ENCODE measurements at places on chromosomes 1 and 21.

DNA sequence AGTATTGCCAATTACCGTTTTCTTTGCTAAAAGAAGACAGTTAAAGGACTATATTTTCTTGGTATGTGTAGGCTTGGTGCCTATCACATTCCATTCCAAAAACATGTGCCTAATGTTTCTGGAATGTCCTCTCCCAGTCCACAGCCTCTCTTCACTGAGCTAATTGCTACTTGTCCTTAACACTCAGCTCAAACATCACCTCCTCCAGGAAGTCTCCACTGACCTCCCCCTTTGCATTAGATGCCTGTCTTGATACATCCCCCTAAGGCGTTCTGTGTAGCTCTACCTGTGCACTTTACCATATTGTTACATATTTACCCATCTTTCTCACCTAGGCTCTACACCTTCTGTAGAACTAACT is 195.6 kb upstream of the CAMK1G start:
- DNase-seq, result no peak

- DNase-seq, result no peak
Observed at GRCh38 chr1:99645203-99645602, 710 bp upstream of the PALMD start.

DNA sequence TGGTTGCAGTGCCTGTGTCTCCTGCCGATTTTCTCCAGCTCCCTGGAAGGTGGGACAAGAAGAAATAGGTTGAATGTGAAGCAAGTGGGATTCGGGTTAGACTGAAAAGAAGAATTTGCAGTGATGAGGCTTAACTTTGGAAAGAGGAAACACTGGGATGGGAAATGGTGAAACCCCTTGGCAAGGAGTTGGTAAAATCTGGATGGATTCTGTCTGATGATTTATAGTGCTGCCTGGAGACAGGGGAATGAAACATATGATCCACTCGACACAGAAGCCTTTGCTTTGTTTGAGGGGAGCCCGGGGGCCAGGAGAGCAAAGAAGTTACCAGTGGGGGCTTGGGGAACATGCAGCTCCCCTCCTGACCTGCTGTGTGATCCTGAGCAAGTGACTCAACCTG is 67.2 kb downstream of the UBIAD1 start:
- no peak for DNase-seq

DNA sequence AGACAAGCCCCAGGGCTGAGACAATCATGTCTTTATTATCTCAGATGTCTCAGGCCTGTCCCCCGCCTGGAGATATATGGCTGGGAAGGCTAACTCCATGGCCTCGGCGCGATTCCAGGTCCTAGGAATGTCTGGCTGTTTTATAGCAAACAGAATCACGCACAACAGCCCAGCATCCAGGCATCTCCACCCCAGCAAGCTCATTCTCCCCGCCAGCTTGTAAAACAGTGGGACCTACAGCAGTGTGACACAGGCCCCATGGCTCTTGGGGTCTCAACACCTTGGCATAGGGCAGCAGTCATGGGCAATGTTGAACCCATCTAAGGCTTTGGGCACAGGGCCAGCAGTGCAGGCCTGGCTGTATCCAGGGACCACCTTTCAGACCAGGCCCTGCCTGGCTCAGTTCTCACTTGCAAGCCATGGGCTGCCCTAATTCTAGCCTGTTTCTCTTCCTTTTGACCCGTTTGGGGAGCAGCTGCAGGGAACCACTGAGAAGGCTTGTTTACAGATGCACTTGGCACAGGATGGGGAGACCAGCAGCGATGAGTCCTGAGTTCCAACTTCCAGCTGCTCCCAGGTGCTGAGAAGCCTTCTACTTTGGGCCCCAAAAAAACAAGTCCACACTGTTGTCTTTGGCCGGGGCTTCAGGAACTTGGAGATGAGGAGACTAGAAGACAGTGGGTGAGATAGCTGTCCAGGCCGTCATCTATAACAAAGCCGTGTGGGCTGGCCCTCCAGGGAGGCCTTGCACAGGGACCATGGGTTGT is 34.4 kb downstream of the WNT4 start:
- no peak for DNase-seq

DNA sequence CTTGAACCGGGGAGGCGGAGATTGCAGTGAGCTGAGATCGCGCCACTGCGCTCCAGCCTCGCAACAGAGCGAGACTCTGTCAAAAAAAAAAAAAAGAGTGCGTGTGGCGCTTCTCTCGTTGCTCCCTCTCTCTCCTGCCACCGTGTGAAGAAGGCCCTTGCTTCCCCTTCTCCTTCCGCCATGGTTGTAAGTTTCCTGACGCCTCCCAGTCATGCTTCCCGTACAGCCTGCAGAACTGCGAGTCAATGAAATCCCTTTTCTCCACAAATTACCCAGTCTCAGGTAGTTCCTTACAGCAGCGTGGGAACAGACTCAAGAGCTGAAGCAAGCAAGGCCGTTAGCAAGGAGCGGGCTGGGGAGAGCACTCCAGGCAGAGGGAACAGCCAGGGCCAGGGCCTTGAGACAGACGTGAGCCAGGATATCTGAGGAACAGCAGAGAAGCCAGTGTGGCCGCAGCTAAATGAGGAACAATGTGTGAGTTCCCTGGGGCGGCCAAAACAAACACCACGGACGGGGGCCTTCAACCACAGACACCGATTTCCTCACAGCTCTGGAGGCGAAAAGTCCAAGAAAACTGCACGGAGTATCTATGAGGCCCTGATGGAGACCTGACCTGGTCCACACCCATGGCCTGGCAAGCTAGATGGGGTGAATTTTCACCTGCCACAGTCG is 54.2 kb upstream of the ETS2 start:
- no peak for DNase-seq
